ENCODE measurements at places on chromosomes 11 and 22.

- H3K27me3 ChIP-seq = peaks cover 10% of the 10 kb centered on the region
- no peak overlapping the region for H3K27ac ChIP-seq
- H3K36me3 ChIP-seq = no peaks in the 10 kb centered on the region
- H3K4me3 ChIP-seq = no peak overlapping the region
- DNase-seq = no peak
Measured at GRCh38 chr11:75547177-75547576, 14.9 kb upstream of the SERPINH1 start.

GRCh38 chr22:35134637-35135036 lies 68.7 kb downstream of the ISX start:
- peaks cover 23% of the 10 kb centered on the region for H3K4me1 ChIP-seq
- no peak for DNase-seq
- H3K27ac ChIP-seq = no peak overlapping the region
- H3K27me3 ChIP-seq = no peaks in the 10 kb centered on the region
- H3K4me3 ChIP-seq = no peak overlapping the region

DNA sequence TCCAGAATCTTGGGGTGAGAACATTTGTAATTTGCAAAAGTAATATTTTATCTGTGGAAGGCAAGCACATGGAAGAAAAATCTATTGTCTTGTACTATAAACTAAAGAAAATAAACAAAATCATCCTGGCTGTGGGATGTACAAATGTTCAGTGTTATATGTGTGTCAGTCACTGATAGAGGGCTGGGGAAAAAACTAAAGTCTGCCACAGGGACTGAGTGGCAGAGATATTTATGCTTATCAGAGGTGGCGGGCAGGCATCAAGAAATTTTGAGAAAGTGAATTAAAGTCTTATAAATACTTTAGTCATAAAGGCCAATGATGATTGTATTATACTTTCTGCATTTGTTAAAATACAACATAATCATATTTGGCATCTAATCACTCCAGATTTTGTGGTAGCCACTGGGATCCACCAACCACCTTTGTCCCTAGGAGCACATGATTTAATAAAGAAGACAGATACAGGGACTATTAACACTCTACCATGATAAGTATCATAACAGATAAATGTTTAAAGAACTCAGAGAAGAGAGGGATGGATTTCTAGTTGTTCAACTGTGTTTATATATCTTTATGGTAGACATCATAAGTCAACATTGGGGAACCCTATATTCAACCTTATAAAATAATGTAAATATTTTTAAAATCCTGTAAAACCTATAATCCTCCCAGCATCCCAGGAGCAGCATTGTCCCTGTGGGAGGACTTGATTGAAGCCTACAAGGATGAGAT lies 2.6 kb upstream of the ENDOD1 start:
- H3K36me3 ChIP-seq = no peaks in the 10 kb centered on the region
- H3K27ac ChIP-seq = no peak overlapping the region
- H3K4me1 ChIP-seq = peaks cover 14% of the 10 kb centered on the region

DNA sequence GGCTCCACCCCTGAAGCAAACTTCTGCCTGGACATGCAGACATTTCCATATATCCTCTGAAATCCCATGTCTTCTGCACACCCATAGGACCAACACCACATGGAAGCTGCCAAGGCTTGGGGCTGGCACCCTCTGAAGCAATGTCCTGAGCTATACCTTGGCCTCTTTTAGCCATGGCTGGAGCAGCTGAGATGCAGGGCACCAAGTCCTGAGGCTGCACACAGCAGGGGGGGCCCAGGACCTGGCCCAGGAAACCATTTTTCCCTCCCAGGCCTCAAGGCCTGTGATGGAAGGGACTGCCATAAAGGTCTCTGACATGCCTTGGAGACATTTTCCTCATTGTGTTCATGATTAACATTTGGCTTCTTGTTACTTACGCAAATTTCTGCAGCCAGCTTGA lies 34.5 kb downstream of the SYT9 start:
- no peak for DNase-seq
- H3K4me1 ChIP-seq = no peaks in the 10 kb centered on the region
- no peaks in the 10 kb centered on the region for H3K36me3 ChIP-seq
- no peak overlapping the region for H3K4me3 ChIP-seq

DNA sequence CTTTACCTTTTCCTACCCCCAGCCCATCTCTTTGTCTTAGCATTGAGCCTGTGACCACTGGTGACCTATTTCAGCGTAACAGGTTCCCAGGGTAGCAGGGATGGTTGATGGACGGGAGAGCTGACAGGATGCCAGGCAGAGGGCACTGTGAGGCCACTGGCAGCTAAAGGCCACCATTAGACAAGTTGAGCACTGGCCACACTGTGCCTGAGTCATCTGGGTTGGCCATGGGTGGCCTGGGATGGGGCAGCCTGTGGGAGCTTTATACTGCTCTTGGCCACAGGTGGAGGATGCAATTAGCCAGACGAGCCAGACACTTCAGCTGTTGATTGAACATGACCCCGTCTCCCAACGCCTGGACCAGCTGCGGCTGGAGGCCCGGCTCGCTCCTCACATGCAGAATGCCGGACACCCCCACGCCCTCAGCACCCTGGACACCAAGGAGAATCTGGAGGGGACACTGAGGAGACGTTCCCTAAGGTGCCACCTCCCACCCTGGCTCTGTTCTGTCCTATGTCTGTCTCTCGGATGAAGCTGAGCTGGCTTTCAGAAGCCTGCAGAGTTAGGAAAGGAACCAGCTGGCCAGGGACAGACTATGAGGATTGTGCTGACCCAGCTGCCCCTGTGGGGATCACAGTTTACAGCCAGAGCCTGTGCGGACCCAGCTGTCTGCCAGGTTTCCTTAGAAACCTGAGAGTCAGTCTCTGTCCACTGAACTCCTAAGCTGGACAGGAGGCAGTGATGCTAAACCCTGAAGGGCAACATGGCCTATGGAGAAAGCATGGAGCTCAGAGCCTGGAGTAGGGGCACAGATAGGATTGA lies 29.8 kb downstream of the PIK3IP1 start:
- no peaks in the 10 kb centered on the region for H3K36me3 ChIP-seq
- no peaks in the 10 kb centered on the region for H3K4me1 ChIP-seq
- DNase-seq = no peak
- no peak overlapping the region for H3K27ac ChIP-seq

DNA sequence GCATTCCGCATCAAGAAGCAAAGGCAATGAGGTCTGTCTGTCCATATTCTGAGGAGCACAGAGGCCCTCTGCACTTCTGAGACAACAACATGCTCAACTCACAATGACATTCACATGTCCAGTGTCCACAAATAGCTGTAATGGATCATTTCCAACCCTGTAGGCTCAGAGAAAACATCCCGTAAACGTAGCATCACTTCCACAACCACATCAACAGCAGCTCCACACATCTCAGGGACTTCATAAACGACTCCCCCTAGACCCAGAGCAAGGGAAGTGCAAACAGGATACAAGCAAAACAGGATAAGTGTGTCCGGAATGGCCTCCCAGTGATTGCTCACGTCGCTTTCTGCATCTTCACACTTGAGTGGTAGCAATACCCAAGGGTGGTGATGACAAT lies 100.2 kb downstream of the SYN3 start:
- no peak for DNase-seq
- no peaks in the 10 kb centered on the region for H3K36me3 ChIP-seq
- no peak overlapping the region for H3K27ac ChIP-seq
- H3K4me1 ChIP-seq = no peaks in the 10 kb centered on the region
- H3K4me3 ChIP-seq = no peak overlapping the region
